ENCODE measurements at places on chromosomes 12 and 14.

DNA sequence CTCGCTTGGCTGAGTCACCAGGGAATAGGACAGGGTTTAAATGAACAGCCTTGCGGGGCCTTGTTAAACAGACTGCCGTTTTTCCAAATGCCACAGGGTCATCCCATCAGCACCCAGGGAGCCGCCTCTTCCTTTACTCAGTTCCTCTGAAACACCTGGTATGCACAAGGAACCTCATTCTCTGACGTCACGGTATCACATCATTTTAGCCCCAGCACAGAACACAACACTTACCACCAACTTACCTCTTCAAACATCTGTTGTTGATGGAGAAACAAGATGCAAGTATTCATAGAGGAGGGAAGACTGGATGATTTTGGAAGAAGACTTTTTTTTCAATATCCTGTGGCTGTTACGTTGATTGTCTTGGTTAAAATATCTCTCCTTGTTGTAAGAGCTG, 535.3 kb upstream of the TMEM132C start:
- no peak for DNase-seq

DNA sequence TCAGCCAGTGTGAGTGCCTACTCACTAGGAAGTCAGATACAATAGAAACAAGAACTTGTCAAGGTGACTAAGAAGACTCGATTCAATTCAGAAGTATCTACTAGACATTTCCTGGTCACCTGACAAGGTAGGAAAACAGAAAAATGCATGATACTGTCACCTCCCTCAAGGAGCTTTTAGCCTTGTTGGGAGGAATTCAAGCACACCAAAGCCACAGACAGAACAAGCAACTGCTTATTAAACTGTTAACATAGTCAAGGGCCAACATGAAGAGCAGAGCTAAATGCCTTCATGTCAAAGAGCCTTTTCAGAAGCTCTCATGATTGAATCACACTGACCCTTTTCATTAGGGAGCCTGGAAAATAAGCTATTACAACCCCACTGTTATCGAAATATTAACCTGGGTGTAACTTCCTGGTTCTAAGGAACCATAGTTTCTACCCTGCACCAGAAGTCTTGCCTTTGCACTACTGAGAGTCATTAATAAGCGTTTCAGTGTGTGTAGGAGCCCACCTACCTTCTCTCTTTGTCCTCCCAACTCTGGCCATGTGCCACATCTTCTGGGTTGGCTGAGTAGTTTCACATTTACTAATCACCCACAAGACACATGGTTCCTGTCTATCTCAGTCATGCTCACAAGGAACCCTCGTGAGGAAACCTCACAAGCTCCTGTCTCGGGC, 31.0 kb upstream of the LGALS3 start:
- DNase-seq = no peak

DNA sequence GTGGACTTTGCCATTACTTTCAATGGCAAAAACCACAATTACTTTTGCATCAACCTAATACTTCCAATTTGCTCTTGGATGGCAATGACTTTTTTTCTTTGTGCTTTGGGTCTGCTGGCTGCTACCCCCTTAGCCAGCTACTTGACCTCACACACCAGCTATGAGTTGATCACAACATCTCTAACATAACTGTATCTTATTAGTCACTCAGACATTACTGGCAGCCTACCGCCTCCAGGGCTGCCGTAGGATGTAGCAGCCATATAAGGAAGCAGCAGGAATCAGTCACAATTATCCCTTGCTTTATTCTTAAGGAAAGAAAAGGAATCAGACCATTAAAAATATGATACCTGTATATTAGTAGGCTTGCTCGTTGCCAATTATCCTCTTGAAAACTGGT, 260.5 kb downstream of the ADAMTS20 start:
- DNase-seq = no peak

- no peak for DNase-seq
Observed at GRCh38 chr12:40650038-40650704, 42.1 kb upstream of the CNTN1 start.

GRCh38 chr12:51917746-51918453, 10.6 kb downstream of the ACVRL1 start:
- DNase-seq = no peak

DNA sequence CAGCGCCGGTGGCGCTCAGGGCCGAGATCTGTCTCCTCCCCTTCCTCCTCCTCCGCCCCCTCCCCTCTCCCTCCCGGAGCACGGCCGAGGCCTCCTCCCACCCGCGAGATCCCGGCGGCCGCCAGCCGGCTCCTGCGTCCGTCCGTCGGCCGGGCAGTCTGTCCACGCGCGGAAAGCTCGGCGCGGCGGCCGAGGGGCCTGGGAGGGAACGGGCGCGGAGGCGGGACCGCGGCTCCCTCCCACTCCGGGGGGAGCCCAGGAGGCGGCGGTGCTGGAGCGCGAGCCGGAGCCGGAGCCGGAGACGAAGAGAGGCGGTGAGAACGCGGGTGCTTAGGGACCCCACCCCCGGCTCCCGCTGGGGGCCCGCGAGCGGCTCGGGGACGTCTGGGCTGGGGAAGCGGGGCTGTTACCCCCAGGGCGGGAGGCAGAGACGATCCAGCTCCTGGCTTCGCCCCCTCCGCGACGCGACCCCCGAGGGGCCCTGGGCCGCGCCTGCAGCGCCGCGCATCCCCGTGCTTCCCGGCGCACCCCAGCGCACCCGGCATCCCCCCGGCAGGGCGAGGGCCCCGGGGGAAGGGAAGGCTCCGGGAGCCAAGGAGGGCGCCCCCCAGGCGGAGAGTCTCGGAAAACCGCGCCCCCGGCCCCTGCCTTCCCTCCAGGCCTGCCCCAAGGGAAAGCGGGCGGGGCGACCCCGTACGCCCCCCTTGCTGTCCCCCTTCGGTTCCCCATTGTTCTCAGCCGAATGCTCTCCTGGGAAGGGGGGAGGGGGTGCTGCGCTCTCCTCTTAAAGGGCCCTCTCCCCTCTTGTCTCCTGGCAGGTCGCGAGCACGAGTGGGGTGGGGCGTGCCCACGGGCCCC, at the start of gene DTX1:
DTX1 (plus strand) TSS at position 100 of the 858 bp plus-strand sequence. CDS start 1,463 bp downstream, outside the sequence.
- no peak for DNase-seq

GRCh38 chr12:84356224-84356623, 556.4 kb downstream of the SLC6A15 start:
- DNase-seq = no peak

DNA sequence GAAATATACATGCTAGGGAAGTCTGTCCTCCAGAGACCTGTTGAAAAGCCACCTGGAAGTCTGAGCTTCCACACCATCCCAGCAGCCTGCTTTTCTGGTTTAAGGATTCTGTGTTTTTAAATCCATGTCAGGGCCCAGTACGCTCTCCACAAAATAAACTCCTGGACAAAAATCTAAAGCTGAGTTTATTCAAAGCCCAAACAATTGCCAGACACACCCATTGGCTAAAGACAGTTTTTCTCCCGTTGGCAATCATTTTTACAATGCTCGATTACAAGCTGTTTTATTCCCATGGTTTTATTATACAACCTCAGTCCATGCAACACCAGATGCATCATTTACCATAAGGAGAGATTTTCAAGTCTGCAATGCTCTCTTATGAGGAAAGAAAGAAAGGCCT, 94.5 kb downstream of the MYRFL start:
- DNase-seq = no peak

- DNase-seq = no peak
Observed at GRCh38 chr12:110616471-110617115, 2.7 kb downstream of the TCTN1 start.

- DNase-seq = no peak
Observed at GRCh38 chr14:70890826-70891659, 16.2 kb upstream of the PCNX1 start.

- DNase-seq = no peak
Observed at GRCh38 chr14:95828649-95829265, 47.9 kb upstream of the TUNAR start.

GRCh38 chr14:94309721-94310120, 13.4 kb downstream of the SERPINA6 start:
- no peak for DNase-seq

GRCh38 chr12:527241-527640, 67.5 kb downstream of the B4GALNT3 start:
- no peak for DNase-seq

DNA sequence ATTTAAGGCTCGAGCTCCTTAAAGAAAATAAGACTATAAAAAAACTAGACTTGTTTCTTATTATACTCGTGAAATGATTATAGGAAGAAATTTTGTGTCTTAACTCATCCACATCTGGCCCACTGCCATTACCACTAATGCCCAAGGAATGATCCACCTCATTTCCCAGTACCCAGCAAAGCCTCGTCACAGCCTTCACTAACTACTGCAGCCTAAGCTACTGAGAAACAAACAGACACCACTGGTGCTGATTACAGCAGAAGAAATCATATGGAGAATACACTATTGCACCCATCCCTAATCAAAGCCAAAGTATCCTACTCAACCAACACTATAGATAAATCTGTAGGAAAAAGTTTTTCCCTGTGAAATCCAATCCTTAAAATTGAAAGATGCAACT, 205.3 kb upstream of the NAV3 start:
- DNase-seq = no peak

DNA sequence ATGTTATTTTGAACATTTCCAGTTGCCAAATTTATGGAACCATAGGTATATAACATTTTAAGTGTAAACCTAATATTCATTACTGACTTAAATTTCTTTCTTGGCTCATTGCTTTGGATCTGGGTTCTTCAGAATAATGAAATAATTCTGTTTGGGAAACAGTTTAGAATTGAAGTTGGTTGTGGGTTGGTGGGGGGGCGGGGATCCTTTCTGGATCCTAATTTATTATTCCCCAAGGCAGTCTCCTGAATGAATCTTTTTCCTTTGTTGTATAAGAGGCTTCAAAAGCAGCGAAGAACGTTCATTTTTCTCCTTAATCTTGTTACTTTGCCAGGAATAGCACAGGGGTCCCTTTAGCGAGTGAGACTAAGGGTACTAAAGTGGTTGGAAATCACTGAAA, 325.5 kb downstream of the FOXG1 start:
- no peak for DNase-seq

DNA sequence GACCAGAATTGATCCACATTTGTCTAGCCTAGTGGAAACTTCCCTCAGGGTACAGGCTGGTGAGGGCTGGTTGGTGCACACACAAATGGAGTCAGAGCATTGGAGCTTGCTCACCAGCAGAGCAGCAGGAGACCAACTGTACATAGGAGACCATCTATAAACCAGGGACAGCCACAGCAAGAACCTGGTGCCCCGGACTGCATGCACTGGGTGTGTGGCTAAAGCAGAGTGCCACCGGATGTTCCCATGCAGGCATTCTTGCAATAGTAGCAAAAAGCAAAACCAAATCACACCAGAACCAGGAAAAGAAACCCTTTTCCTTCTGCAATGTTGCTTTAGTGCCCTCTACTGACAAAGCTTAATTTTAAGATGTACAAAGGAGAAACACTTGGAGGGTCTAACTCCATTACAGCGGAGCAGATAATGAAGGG, 136.4 kb downstream of the MDGA2 start:
- DNase-seq = peak; percentile 75

- DNase-seq = no peak
Observed at GRCh38 chr12:103308396-103308795, 187.4 kb downstream of the C12orf42 start.

- peak; percentile 34 for DNase-seq
Observed at GRCh38 chr14:86055512-86056075, 525.6 kb downstream of the FLRT2 start.

DNA sequence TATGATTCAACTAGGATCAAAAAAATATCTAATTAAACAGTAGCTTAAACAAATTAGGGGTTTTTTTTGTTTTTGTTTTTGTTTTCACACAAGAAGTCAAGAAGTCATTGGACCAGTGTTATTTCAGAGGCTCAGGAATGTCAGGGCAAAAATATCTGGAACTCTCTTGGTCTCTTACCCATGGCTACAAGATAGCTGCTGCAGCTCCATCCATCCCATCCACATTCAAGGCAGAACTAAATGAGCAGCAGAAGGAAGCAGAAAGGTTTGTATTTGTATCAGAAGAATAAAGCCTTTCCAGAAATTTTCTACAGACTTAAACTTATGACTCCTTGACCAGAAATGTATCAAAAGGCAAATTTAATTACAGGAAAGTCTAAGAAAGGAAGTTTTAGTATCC, 33.8 kb upstream of the BCL2L14 start:
- DNase-seq = no peak

GRCh38 chr12:49296836-49297694, 2.1 kb downstream of the PRPH start:
- peak; percentile 39 for DNase-seq

GRCh38 chr12:44053549-44054127, 217.8 kb downstream of the TMEM117 start:
- DNase-seq = no peak

DNA sequence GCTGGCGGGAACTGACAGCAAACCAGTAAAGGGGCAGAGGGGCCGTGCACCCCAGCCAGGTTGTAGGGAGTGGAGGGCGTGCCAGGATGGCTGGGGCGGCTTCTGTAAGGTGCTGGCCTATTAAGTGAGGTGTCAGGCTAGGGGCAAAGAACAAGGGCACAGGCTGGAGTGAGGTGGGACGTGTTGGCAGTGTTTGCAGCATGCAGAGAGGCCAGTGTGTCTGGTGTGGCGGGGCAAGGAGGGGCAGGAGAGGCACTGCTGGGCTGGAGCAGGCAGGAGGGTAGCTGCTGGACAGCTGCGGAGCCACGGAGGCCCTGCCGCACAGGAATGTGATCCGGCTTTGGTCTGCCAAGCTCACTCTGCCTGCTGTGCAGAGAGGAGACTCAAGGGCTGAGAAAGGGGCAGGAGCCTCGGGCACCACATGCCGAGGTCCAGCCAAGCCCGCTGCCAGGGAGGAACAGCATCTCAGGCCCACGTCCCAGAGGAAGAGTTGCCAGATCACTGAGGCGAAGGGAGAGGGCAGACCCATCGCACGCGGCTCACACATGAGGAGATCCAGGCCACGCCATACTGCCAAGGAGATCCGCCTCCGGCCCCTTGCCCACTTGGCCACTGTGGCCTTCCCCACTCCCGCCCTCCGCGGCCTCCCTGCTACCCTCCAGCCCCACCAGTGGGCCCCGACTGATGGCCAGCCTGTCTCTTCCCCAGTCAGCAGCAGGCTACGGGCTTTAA, 46.8 kb downstream of the AMN start:
- no peak for DNase-seq

DNA sequence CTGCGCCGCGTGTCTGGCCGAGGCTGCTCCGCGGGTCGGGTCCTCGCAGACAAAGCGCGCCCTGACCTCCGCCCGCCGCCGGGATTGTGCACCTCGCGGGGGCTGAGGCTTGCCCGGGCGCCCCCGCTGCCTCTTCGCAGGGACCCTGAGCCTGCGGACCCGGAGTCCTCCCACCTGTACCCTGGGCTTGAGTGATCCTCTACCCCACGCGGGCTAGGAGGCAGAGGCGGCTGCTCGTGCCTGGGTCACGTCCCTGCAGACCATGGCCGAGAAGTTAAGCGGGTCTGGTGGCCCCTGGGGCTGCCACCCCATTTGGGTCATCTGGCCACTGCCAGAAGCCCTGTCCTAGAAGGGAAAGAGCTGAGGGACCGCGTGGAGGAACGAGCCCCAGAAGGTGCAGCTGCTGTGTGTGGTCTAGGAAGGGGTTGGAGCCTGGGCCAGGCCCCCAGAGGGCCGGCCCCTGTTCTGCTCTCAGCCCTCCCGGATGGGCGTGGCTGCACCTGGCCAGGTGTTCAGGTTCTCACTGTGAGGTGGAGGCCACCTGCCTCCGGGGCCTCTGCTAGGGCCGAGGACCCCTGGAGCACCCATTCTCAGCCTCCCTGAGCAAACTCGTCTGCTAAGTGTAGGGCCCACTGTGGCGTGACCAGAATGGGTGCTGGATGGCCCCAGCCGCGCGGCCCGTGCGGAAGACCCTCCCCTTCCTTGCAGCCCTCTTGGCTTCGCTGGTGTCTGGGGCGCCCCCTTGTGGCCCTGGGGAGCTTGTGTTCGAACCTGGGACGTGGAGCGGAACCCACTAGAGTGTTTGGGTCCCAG, 49.6 kb downstream of the LRCOL1 start:
- peak; percentile 80 for DNase-seq

All from NCI-H524 (cell line).